ENCODE measurements at places on chromosomes 3 and 15.

GRCh38 chr3:127488740-127489139 is 101.8 kb downstream of the TPRA1 start:
- no peak for DNase-seq

- no peak for DNase-seq
Observed at GRCh38 chr3:125281381-125281780, 68.8 kb upstream of the SLC12A8 start.

DNA sequence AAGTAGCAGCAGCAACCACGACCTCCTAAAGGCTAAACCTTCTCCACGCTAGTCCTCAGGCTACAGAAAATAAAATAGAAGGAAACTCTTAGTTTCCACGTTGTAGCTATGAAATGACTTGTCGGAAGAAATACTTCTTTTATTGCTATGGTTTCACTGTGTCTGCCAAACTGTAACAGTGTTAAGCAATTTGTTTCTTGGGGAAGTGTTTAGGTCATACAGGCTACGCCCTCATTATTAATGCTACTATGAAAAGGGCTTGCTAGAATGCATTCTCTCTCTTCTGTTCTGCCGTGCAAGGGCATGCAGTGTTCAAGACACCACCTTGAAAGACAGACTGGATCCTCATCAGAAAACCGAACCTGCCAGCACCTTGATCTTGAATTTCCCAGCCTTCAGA is 462.7 kb downstream of the PLOD2 start:
- DNase-seq: peak; percentile 13

DNA sequence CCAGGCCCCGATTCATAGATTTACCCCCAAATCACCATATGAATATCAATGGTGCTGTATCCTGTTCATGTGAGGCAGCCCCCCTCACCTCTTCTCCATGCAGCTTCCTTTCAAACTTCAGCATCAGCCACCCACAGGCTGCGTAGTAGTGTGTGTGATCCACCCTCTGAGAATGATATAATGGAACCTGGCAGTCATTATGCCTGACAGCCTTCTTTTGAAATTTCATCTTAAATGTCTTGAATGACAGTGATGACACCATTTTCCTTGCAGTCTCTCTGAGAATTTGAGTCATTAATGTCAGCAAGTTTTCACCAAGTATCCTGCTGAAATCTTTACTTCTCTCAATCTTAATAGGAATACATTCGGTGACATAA is 3.5 kb upstream of the CLRN1 start:
- DNase-seq: no peak

DNA sequence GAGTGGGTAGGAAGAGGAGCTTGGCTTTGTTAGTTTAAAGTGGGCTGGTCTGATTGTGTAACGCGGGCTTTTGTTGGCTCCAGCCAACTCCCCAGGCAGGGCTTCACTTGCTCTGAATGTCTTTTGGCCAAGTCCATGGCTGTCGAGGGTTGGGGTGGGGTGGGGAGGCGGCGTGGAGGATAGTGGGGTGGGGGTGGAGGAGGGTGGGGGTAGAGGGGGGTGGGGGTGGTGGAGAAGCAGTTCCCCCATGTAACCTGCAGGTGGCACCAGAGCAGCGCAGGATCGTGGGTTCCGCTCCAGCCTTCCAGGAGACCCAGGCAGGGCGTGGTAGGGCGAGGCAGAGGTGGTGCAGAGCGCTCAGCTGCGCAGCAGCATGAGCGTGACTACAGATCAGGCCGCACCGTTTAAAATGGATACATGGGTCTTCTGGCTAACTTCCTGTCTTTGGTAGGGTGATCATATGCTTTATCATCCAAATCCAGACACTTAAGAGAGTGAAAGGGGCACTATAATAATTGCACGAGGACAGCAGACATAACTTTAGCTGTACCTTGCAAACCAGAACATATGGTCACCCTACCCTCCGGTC is 28.3 kb downstream of the GOLGA6A start:
- no peak for DNase-seq

DNA sequence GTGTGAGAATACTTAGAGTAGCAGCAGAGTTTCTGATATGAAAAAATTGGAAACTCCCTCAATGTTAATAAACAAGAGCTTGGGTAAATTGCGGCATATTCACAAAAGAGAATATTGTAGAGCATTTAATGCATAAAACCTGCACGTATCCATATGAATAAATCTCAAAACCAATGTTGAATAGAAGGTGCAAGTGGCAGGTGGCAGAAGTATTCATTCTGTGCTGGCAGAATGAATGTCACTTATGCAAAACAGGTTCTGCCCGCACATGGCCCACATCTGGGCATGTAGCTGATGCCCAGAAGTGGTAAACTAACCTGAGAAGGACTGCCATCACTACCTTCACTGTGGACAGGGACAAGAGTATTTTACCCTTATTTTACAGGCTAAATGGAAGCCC is 14.1 kb upstream of the PRSS50 start:
- no peak for DNase-seq

All from GM04503 (cell line).